Esophagus squamous epithelium (tissue), 5 donors: ENCODE measurements at places on chromosomes 6 and 20. TPM values are rescaled to one million over a fixed set of nuclear protein-coding genes. Genes with fewer than 3 reads are reported as not detected.

The IL17F gene
- not detected for total RNA-seq

- no peaks in the 10 kb centered on the region for H3K27me3 ChIP-seq
- H3K4me3 ChIP-seq, result no peak overlapping the region
- no peak for DNase-seq
- no peak overlapping the region for H3K27ac ChIP-seq
- H3K4me1 ChIP-seq, result peaks cover 12% of the 10 kb centered on the region
These were observed 6.4 kb downstream of the CD2AP start for GRCh38 chr6:47483853-47484546.

The GLP1R gene
- not detected for total RNA-seq

DNA sequence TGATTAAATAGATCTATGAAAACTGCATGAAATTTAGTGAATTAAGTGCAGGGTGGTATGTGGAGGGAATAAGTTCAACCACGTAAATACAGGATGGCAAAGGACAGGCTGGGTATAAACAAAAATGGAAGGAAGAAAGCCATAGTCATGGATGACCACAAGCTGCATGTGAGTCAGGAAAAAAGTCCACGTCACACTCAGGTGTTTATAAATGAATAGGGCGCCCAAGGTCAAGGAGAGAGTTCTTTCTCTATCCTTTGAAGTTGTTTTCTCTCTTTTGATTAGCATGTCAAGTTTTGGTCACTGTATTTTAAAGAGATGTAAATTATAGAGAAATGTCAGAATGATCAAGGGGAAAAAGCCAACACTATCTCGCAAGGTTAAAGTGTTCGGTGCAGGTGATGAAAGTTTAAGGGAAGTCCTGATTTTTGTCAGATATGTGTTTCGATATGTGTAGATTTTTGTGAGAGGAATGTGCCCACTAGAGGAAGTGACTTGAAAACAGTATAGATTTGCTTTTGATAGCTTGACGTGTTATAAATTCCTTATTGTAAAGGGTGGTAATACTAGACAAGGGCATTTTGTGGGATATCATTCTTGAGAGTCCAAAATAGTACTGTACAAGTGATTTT, 58.7 kb downstream of the MAP3K4 start:
- H3K4me1 ChIP-seq, result no peaks in the 10 kb centered on the region
- no peak for DNase-seq
- no peaks in the 10 kb centered on the region for H3K36me3 ChIP-seq
- H3K27me3 ChIP-seq, result no peaks in the 10 kb centered on the region
- no peak overlapping the region for H3K4me3 ChIP-seq

- peaks cover 43% of the 10 kb centered on the region for H3K36me3 ChIP-seq
- H3K4me3 ChIP-seq, result no peak overlapping the region
- no peaks in the 10 kb centered on the region for H3K27me3 ChIP-seq
- no peaks in the 10 kb centered on the region for H3K4me1 ChIP-seq
These were observed 13.9 kb downstream of the TOMM6 start for GRCh38 chr6:41801380-41801779.

The ANGPT4 gene
- under 0.01 TPM for total RNA-seq

DNA sequence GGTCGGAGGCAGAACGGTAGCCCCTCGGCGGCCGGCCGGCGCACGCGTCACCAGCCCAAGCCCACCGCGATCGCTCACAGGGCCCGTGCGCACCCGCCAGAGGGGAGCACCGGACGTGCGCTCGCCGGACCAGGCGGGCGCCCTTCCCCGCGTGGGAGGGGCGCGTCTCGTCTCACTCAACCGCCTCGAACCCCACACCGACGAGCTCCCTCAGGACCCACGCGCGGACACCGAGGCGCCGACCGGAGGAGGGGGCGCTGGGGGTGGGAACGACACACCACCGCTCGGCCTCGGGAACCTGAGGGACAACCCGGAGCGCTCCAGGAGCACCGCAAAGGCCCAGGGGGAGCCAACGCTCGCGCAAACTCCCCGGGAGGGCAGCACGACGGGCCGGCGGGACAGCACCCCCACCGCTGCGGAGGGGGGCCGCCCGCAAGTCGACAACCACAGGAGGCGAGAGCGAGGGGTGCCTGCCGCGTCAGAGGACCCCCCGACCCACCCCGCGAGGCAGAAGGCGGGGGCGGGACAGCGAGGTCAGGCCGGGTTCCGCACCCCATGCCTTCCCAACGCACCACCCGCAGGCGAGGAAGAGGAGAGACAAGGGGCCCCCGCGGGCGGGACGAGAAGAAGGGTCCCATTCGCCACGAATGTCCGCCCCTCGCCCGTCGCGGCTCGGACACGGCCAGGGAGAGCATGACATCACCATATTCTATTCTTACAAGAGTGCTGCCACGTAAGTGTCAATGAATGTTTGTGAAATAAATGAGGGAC, 512.7 kb upstream of the ZNF337 start:
- H3K27me3 ChIP-seq, result peaks cover 53% of the 10 kb centered on the region
- no peak overlapping the region for H3K27ac ChIP-seq
- no peak for DNase-seq
- no peaks in the 10 kb centered on the region for H3K36me3 ChIP-seq
- H3K4me3 ChIP-seq, result no peak overlapping the region

DNA sequence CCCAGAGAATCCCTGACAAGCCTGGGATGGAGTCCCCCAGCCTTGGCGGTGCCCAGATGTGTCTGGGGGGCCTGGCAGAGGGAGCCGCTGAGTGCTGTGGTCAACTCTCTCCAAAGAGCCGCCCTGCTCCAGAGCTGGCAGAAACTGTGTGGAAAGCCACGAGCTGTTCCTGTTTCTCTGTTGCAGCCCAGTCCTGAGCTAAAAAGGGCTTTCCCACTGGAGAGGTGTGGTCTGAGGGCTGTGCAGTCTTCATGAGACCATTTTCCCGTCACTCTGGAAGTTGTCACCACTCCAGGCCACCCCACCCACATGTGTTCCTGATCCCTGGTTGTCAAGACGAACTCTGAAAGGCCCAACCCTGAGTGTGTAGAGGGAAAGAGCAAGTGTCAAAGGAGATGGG, 99.7 kb upstream of the KCNK16 start:
- peaks cover 46% of the 10 kb centered on the region for H3K4me1 ChIP-seq
- DNase-seq, result no peak
- no peaks in the 10 kb centered on the region for H3K36me3 ChIP-seq
- peak overlapping the region; percentile 62 for H3K27ac ChIP-seq
- H3K27me3 ChIP-seq, result no peaks in the 10 kb centered on the region
- H3K4me3 ChIP-seq, result no peak overlapping the region

DNA sequence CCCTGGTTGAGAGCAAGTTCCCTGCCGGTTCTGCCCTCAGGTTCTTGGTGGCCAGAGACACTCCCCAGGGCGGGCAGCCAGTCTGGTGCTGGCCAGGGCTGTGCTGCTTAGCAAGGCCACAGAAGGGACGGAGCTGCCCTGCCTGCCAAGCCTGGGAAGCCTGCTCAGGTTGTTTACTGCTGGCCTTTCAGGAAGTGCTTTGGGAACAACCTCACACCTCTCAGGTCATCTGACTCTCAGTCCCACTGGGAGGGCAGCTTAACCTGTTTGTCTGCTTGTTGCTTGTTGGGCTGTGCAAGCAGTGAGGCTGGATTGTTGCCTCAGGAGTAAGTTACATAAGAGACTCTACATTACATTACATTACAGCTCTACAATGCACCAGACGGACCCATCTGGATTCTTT, 75.8 kb upstream of the AFDN start:
- peak overlapping the region; percentile 36 for H3K4me3 ChIP-seq
- peaks cover 59% of the 10 kb centered on the region for H3K4me1 ChIP-seq
- DNase-seq, result no peak
- no peaks in the 10 kb centered on the region for H3K36me3 ChIP-seq
- H3K27ac ChIP-seq, result peak overlapping the region; percentile 75

- H3K36me3 ChIP-seq, result no peaks in the 10 kb centered on the region
- H3K27me3 ChIP-seq, result no peaks in the 10 kb centered on the region
- no peaks in the 10 kb centered on the region for H3K4me1 ChIP-seq
- no peak overlapping the region for H3K27ac ChIP-seq
- H3K4me3 ChIP-seq, result no peak overlapping the region
- DNase-seq, result no peak
These were observed 36.8 kb downstream of the CENPW start for GRCh38 chr6:126376682-126377081.

- H3K4me1 ChIP-seq, result peaks cover 10% of the 10 kb centered on the region
- no peak for DNase-seq
- peak overlapping the region; percentile 76 for H3K27ac ChIP-seq
- H3K4me3 ChIP-seq, result peak overlapping the region; percentile 58
- H3K27me3 ChIP-seq, result no peaks in the 10 kb centered on the region
These were observed 1.4 kb downstream of the FYN start for GRCh38 chr6:111871725-111872400.

The TRIM10 gene
- total RNA-seq, result not detected

The CD40 gene
- total RNA-seq, result 15.3 TPM

GRCh38 chr6:70282312-70282918, 20.5 kb downstream of the COL9A1 start:
- H3K4me3 ChIP-seq, result peak overlapping the region; percentile 19
- H3K27ac ChIP-seq, result no peak overlapping the region
- no peak for DNase-seq
- H3K4me1 ChIP-seq, result peaks cover 4% of the 10 kb centered on the region

DNA sequence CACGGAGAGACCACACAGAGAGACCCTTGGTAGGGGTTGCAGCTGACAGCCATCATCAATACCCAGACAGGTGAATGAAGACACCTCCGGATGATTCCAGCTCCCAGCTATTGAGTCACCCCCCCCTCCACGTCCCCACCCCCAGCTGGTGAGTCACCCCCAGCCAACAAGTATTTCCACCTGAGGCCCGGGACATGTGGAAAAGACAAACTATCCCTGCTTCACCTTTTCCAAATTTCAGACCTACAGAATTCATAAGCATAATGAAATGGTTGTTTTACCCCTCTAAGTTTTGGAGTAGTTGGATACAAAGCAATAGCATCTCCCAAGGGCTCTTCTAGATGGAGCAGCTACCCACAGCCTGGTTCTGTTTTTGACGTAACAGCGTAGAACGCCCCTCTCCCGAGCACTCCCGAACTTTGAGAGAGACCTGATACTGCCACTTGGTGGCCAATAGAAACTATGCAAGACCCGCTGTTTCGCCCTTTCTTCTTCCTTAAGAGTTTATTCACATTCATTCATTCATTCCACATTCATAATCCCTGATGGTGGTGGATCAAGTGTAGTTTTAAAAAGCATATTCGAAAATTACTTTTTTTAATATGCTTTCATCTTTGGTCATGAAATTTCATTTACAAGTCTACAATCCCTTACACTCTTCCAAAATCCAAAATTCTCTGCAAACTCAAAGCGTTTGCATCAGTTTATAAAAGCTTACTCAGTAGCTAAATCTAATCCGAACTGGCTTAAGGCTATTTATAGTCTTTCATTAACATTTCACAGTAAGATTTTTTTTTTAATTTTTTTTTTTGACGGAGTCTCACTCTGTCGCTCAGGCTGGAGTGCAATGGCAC, 15.1 kb upstream of the PPP1R16B start:
- H3K4me1 ChIP-seq, result peaks cover 10% of the 10 kb centered on the region
- peaks cover 6% of the 10 kb centered on the region for H3K27me3 ChIP-seq
- no peaks in the 10 kb centered on the region for H3K36me3 ChIP-seq
- DNase-seq, result no peak

The SLPI gene
- 250 TPM for total RNA-seq

The IL20RA gene
- 20.7 TPM for total RNA-seq

The VWA7 gene
- 0.57 TPM for total RNA-seq

GRCh38 chr6:138970856-138971425, 17.1 kb downstream of the REPS1 start:
- no peaks in the 10 kb centered on the region for H3K36me3 ChIP-seq
- no peak for DNase-seq
- H3K27me3 ChIP-seq, result no peaks in the 10 kb centered on the region
- H3K4me3 ChIP-seq, result no peak overlapping the region
- peak overlapping the region; percentile 55 for H3K27ac ChIP-seq

- no peaks in the 10 kb centered on the region for H3K36me3 ChIP-seq
- no peak overlapping the region for H3K4me3 ChIP-seq
- no peak overlapping the region for H3K27ac ChIP-seq
These were observed 13.0 kb downstream of the DYNLT2 start for GRCh38 chr6:169738204-169738975.

The DEFB124 gene
- total RNA-seq, result not detected

- H3K4me1 ChIP-seq, result no peaks in the 10 kb centered on the region
- no peak overlapping the region for H3K4me3 ChIP-seq
- H3K36me3 ChIP-seq, result no peaks in the 10 kb centered on the region
- no peak for DNase-seq
- H3K27ac ChIP-seq, result no peak overlapping the region
These were observed 139.8 kb downstream of the KHDC1L start for GRCh38 chr6:73085443-73085871.

- H3K36me3 ChIP-seq, result no peaks in the 10 kb centered on the region
- H3K27ac ChIP-seq, result no peak overlapping the region
- no peak overlapping the region for H3K4me3 ChIP-seq
- no peaks in the 10 kb centered on the region for H3K4me1 ChIP-seq
These were observed 82.4 kb downstream of the ZNF292 start for GRCh38 chr6:87237804-87238203.

GRCh38 chr20:20528861-20529260, 161.0 kb downstream of the INSM1 start:
- H3K36me3 ChIP-seq, result peaks cover 70% of the 10 kb centered on the region
- no peaks in the 10 kb centered on the region for H3K4me1 ChIP-seq
- no peak for DNase-seq
- H3K4me3 ChIP-seq, result no peak overlapping the region
- H3K27ac ChIP-seq, result no peak overlapping the region

The SMLR1 gene
- not detected for total RNA-seq

- H3K27me3 ChIP-seq, result no peaks in the 10 kb centered on the region
- DNase-seq, result no peak
- H3K36me3 ChIP-seq, result peaks cover 7% of the 10 kb centered on the region
- no peak overlapping the region for H3K4me3 ChIP-seq
- H3K27ac ChIP-seq, result no peak overlapping the region
These were observed 12.8 kb downstream of the PFDN4 start for GRCh38 chr20:54220722-54221121.
